ENCODE measurements at places on chromosomes 5 and 9.

DNA sequence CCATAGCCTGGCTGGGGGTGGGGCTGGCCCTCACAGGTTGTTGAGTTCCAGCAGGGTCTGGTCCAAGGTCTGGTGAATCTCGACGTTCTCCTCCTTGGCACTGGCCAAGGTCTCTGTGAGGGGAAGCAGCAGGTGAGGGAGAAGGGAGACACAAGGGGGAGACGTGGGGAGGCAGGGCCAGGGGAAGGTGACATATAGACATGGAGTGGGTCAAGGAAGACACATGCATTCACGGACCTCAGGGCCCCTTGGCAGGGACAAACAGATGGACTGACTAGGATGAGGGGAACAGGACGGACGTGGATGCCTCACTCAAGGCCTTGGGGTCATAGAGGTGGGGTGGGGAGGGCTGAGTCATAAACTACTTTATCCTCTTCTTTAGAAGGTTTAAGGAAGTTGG is 7.7 kb downstream of the TPM2 start:
- DNase-seq: no peak

DNA sequence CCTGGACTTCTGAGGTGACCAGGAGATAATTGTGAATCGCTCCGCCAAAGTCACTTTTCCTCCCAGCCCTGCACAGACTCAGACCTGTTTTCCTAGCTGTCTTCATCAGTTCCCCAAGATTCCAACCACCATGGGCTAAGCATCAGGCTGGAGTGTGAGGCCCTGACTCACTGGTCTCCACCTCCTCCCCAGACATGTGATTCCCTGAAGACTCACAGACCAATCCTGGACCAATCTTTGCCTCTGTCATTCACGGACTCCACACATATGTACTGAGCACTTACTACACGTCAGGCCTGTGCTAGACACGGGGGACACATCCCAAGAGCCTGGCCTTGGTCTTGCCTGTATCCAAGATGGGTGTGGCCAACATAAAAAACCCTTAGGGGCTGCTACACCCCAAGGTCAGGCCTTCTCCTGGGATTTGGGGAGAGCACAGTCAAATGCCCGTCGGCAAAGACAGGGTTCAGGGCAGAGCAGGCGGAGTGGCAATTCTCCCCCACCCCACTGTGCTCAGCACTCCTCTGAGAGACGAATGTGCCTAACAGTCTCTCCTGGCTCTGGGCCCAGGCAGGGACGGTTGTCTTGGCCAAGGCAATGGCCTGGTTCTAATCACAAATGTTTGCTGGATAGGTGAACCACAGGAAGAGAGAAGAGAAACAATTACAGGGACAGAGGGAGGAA is 11.9 kb downstream of the EEIG1 start:
- DNase-seq: no peak

GRCh38 chr9:120416781-120417427 is 163.1 kb downstream of the CDK5RAP2 start:
- no peak for DNase-seq

DNA sequence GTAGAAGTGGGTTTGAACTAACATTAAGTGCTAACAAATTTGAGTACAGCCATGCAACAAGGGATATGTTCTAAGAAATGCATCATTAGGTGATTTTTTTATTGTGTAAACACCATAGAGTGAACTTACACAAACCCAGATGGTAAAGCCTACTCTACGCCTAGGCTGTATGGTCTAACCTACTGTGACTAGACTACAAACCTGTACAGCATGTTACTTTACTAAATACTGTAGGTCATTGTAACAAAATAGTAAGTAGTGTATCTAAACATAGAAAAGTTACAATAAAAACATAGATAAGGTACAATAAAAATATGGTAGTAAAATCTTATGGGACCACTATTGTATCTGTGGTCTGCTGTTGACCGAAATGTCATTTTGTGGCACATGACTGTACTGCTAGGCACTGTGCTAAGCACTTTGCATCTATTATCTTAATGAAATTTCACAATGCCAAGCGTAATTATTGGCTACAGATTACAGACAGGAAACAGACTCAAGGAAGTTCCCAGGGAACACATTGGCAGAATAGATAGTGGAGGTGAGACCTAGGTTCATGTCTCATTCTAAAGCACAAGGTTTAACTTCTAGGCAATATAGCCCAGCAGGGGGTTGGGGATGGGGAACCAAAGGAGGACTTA is 62.7 kb downstream of the ATP10B start:
- DNase-seq: no peak

- DNase-seq: no peak
These were observed 1131.1 kb upstream of the WWC1 start for GRCh38 chr5:167160388-167160787.

- no peak for DNase-seq
These were observed 420.1 kb upstream of the MEF2C start for GRCh38 chr5:89303033-89303480.

DNA sequence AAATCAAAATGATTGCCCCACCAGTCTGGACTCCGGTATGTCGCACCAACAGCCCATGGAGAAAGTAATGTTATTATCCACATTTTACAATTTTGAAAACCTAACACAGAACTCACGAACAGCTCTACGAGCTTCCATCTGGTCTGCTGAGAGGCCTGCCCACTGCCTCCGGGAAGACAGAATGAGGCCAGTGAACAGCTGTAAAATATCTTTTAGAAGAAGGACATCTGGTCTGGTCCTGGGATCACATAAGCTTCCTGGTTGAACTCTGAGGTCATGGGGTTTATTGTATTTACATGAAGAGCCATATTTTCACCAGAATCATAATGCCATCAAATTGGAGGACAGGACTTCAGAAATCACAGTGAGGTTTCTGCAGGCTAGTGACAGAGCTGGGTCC is 89.0 kb downstream of the FRMD3 start:
- DNase-seq: no peak

DNA sequence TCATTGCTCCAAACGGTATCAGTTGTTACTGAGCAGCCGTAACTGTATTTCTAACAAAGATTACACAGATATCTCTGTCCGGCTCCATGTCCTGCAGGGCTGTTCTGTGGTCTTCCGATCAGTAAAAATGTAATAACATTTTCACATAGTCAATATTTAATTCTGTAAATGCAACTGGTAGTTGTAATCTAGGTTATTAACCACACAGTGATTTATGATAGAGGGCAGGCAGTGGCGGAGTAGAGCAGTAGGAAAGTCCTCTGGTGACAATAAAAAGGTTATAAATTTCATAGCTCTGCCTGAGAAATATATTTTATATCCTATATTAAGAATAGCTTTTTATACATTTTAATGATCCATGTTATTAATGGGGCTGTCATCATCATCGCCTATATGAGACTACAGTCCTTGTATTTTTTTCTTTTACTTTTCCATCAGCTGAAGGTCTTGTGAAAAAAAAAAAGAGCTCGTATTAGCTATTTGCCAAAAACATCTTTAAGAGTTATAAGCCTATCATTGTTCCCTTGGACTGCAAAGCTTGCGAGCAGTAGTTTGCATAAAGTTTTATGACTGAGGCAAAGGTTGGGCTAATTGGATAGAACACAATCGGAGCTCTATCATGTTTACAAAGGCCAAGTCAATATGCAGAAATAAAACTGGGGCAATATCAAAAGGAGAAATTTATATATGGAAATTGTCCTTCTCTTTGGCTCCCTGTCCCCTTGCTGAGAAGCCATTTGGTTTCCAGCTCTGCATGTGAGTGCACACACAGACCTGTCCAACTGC is 648.0 kb downstream of the IRX1 start:
- DNase-seq: no peak

DNA sequence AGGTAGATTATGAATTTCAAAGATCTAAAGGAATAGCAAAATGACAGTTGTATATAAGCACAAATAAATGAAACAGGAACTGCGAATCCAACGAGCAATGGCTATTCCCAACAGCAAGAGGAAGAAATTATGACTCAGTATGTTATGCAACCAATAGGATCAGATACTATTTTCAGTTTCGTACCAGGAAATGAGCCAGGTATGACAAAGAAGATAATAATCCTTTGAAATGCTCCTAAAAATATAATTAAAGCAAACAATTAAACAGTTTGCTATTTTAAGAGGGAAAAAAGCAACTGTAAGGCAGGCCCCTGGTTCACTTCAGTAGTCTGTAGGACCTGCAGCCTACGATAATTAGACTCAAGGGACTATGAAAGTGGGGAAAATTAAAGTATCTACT is 58.9 kb downstream of the AUH start:
- DNase-seq: no peak
